CD4-positive, alpha-beta T cell treated with Interleukin-4 for 1 hour (primary cell): ENCODE measurements at places on chromosomes 16 and 17.
A peak's percentile ranks its signal among the peaks of the same experiment; 100 is the strongest.

GRCh38 chr17:3907483-3908216 lies 8.6 kb downstream of the P2RX1 start:
- DNase-seq, result no peak

GRCh38 chr17:68172461-68172954 lies 75.3 kb upstream of the AMZ2 start:
- DNase-seq, result peak; percentile 79

DNA sequence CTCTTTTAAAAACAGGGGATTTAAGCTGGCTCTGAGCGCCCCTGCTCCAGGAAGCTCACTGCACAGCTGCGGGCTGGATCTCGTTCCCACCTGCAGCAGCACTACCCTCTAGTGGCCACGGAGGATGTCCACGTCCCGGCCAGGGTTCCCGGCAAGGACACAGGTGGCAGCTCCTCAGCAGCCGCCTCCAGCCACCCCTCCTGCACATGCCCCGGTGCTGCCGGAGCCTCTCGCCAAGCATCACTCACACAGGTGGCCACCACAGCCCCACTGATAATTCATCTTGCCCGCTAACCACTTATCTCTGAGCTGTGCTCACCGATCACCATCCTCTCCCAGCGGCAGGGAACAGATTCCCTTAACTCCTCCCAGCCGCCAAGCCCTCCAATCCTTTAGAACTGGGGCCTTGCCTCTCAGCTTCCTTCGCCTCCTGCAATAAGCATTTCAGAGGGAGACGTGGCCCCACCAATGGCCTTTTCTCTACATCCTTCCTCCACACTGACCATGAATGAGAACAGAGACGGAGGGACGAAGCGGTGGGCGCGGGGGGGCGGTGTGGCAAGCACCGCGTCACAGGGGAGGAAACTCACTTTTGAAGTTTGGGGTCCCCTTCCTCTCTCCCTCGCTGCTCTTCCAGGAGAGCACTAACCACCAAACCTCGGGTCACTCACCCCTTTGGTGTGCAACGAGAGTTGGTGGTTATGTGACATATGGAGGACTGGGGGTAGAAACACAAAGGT lies 222.1 kb downstream of the RBFOX3 start:
- DNase-seq, result no peak

GRCh38 chr16:53131363-53132071 lies 76.7 kb downstream of the CHD9 start:
- DNase-seq, result peak; percentile 43
